Central memory CD8-positive, alpha-beta T cell (primary cell): ENCODE measurements at places on chromosomes 5 and 9.

DNA sequence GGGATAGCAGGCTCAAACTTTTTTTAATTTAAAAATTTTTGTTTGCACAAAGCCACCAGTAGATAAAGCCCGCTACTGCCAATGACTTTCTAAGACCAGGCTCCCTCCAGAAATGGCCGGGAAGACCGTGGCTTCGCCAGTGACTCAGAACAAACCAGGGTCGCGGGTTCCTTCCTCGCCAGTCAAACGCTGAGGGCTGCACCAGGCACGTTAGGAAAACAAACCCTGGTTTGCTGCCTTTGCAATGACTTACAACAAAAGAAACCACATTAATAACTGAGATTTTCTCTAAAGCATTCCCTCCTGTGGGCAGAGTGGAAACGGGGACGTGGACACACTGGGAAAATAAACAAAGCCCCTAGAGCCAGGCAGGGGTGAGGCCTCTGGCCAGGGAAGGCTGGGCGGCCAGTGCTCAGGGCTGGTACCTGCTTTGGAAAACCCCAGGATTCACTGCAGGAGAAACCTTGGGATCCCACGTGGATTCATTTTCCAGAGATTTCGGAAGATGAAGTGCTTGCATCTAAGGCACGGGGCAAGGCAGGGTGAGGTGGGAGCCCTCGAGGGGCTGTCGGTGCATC is 3.8 kb downstream of the PRRX2 start:
- H3K27ac ChIP-seq = no peak overlapping the region
- no peak overlapping the region for H3K4me3 ChIP-seq
- DNase-seq = no peak
- peaks cover 4% of the 10 kb centered on the region for H3K36me3 ChIP-seq
- peaks cover 5% of the 10 kb centered on the region for H3K4me1 ChIP-seq
- H3K27me3 ChIP-seq = peaks cover 55% of the 10 kb centered on the region

DNA sequence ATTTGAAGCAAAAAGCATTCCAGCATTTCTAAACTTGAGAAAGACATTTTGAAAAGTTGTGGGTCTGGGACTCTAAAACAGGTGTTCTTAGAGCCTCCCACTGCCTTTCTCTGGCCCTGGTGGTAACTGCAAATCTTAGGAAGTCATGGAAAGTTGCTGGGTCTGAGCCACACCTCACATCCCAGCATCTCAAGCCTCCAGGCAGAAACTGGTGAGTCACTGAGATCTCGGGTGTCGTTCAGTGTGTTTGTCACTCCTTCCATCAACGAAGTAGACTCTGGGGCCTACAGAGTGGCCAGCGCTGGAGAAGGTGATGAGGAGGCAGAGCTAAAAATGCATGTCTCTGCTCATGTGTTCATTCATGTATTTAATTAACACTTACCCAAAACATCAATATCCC is 59.6 kb upstream of the C5orf58 start:
- H3K27ac ChIP-seq = no peak overlapping the region
- H3K36me3 ChIP-seq = no peaks in the 10 kb centered on the region
- no peaks in the 10 kb centered on the region for H3K4me1 ChIP-seq
- no peak for DNase-seq
- peaks cover 19% of the 10 kb centered on the region for H3K27me3 ChIP-seq
- H3K4me3 ChIP-seq = no peak overlapping the region

- no peak overlapping the region for H3K27ac ChIP-seq
- H3K36me3 ChIP-seq = peaks cover 25% of the 10 kb centered on the region
- no peak overlapping the region for H3K4me3 ChIP-seq
- peaks cover 4% of the 10 kb centered on the region for H3K4me1 ChIP-seq
- H3K27me3 ChIP-seq = no peaks in the 10 kb centered on the region
These were observed 30.1 kb downstream of the FXN start for GRCh38 chr9:69065660-69066059.

DNA sequence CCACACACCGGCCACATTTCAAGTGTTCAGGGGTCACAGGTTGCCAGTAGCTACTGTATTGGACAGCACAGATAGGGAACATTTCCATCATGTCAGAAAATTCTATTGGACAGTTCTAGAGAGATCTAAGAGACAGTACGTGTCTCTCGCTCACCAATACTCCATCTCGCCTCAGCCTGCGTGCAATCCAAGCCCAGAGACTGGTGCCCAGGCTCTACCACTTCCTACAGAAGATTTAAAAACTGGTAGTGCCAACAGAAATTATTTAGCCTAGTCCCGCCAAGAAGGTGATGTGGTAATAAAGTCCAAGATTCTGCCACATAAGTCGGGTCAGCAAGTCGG is 390 bp upstream of the SNX2 start:
- H3K4me3 ChIP-seq = peak overlapping the region; percentile 96
- H3K36me3 ChIP-seq = peaks cover 16% of the 10 kb centered on the region
- H3K27ac ChIP-seq = peak overlapping the region; percentile 97
- H3K4me1 ChIP-seq = peaks cover 28% of the 10 kb centered on the region
- DNase-seq = no peak

DNA sequence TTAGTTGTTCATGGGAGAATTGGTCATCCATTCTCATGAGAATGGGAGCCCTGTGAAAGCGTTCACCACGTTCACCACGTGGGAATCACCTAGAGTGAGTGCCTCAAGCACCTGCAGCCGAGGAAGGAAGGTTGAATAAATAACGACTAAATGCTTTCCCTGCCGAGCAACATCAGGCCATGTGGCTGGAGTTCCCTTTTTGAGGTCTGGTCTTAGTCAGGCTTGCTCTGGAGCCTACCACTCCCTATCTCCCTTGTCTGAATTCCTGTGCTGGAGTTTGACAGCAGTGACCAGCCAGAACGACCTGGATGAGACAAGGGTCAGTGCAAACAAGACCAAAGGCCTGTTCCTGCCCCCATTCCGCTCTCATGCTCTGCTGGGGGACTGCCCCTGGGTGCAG is 28.5 kb downstream of the KCNMB1 start:
- H3K4me3 ChIP-seq = no peak overlapping the region
- no peak overlapping the region for H3K27ac ChIP-seq
- H3K36me3 ChIP-seq = no peaks in the 10 kb centered on the region

GRCh38 chr5:62650197-62650596 is 71.6 kb downstream of the LRRC70 start:
- DNase-seq = no peak
- H3K27me3 ChIP-seq = no peaks in the 10 kb centered on the region
- H3K4me1 ChIP-seq = no peaks in the 10 kb centered on the region
- H3K27ac ChIP-seq = no peak overlapping the region
- no peak overlapping the region for H3K4me3 ChIP-seq

- peaks cover 24% of the 10 kb centered on the region for H3K27me3 ChIP-seq
- no peaks in the 10 kb centered on the region for H3K36me3 ChIP-seq
- no peak for DNase-seq
- H3K4me1 ChIP-seq = no peaks in the 10 kb centered on the region
- H3K27ac ChIP-seq = no peak overlapping the region
- no peak overlapping the region for H3K4me3 ChIP-seq
These were observed 302.7 kb downstream of the EPB41L4A start for GRCh38 chr5:112116371-112116770.

GRCh38 chr5:107799306-107799705 is 128.6 kb upstream of the EFNA5 start:
- no peak overlapping the region for H3K27ac ChIP-seq
- no peaks in the 10 kb centered on the region for H3K4me1 ChIP-seq
- H3K27me3 ChIP-seq = no peaks in the 10 kb centered on the region
